ENCODE measurements at places on chromosomes 3 and 15.

- no peak for DNase-seq
Measured at GRCh38 chr3:15724446-15724845, 73.3 kb downstream of the ANKRD28 start.

- no peak for DNase-seq
Measured at GRCh38 chr15:88992912-88993376, 79.8 kb upstream of the MFGE8 start.

- no peak for DNase-seq
Measured at GRCh38 chr3:59879031-59879581, 829.3 kb upstream of the CFAP20DC start.

GRCh38 chr3:73511571-73512525, 112.9 kb downstream of the PDZRN3 start:
- no peak for DNase-seq

GRCh38 chr3:112304611-112305010, 10.6 kb upstream of the SLC9C1 start:
- no peak for DNase-seq

DNA sequence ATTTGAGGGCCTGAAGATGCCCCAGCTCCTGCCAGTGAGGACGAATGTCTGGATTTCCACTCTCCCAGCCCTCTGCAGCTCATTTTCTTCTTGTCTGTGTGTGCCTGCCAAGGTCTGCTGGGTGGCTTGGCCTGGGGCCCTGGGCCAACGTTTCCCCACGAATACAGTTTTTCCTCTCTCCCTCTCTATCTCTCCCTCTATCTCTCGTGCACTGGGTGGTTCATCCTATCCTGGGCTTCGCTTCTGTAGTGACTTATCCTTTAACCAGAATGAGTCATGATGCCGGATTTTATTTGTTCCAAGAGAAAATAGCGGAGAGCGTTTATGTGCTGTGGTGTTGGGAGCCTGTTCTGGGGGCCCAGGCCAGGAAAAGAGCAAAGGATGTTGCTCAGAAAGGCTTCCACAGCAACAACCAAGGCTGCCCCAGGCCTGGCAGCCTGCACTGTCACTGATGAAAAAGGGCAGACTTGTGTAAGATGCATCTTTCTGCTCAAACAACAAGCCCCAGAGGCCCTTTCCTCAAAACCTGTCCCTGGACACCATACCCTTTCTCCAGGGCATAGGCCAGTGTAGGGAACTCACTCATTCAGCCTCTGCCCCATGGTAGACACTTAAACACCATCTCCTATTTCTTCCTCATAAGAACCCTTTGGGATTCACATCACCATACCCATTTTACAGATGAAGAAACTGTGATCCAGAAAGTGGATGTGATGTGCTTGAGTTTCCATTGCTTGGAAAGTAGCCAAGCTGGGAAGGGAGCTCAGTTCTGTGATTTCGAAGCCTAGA, 47.3 kb downstream of the ITGA11 start:
- no peak for DNase-seq

- no peak for DNase-seq
Measured at GRCh38 chr15:93239591-93239990, 150.6 kb upstream of the RGMA start.

DNA sequence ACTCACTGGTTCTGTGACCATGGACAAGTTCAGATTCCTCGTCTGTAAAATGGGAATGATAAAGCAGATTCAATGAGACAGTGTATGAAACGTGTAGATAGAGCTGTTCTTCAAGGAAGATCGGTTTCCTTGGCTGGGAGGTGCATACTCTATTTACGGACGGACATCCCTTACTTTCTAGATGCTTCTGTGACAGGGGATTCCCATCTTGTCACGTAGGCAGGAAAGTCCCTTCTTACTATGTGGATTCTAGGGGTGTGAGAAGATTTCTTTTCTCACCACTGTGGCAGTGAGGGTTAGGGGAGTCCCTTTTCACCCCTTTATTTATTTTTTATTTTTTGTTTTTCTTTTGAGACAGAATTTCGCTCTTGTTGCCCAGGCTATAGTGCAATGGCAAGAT, 180.9 kb upstream of the TBL1XR1 start:
- no peak for DNase-seq

- DNase-seq = no peak
Measured at GRCh38 chr3:71350998-71351397, 232.5 kb downstream of the FOXP1 start.

Measured in T-helper 2 cell treated with Interferon-gamma antibody and Interleukin-4, amounts not matched to agents 5 μg/mL and 100 μg/mL, for 36 hours (primary cell).